ENCODE measurements at places on chromosomes 2 and 18.

DNA sequence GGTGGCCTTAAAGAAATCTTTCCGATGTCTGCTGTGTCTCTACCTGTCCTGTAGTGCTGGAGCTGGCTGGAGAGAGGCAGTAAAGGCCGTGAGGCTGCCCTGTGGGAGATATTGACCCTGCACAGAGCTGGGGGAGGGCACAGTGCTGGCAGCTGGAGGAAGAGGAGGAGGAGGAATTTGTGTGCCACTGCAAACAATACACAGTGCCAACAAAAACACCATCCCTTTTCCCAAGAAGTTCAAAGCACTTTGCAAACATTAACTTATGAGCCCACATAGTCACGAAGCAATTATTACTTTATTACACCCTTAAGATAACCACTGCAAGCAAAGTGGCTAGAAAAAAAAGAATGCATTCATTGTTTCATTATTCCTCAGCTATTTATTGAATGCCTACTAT is 45.0 kb upstream of the CYTIP start:
- DNase-seq, result no peak

- DNase-seq, result no peak
Observed at GRCh38 chr18:62186499-62186773, 420 bp downstream of the PIGN start.

DNA sequence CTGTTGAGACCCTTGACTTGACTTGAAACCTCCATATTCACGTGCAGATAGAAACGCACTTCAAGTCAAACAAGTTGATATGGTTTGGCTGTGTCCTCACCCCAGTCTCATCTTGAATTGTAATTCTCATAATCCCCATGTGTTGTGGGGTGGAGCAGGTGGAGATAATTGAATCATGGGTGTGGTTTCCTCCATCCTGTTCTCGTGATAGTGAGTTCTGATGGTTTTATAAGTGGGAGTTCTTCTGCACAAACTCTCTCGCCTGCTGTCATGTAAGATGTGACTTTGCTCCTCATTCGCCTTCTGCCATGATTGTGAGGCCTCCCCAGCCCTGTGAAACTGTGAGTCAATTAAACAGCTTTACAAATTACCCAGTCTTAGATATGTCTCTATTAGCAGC is 21.4 kb downstream of the SLC3A1 start:
- no peak for DNase-seq

GRCh38 chr2:46067501-46068305 is 229.5 kb upstream of the EPAS1 start:
- no peak for DNase-seq

DNA sequence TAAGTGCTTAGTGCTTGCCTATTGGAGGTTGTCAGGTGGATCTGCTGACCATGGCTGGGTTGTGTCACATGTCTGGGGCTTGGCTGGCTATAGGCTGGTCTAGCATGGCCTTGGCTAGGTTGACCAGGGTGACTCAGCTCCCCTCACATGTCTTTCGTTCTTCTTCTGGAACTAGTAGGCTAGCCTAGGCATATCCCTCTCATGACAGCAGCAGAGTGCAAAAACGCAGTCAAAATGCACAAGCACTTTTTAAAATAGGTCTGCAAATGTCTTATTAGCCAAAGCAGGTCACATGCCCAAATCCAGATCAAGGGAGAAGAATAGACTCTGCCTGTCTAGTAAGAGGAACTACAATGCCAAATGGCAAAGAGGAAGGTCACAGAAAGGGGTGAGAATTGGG is 179.7 kb upstream of the ACVR2A start:
- no peak for DNase-seq

DNA sequence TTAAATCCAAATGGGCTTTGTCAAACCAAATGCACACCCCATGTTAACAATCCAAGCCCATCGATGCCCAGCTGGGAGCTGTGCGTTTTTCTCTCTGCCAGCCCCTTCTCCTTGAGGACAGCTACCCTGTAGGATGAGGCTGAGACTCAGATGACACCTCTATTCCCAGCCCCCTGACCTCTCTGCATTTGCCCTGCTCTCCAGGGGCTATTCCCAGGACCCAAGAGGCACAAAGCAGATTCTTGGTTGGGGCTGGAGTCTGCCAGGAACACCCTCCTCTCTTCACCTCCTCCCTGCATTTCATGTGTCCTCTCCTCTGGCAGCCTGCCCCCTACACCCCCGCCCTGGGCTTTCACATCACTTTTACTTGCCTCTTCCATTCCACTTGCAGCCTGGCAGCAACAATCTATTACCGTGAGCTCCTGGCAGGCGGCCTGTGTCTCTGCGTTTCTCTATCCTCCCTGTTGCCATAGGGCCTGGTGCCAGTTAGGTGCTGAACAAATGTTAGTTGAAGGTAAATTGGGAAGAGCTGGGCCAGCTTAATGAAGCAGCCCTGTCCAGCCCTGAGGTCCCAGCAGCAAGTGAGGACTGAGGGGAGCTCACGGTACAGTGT is 51.8 kb downstream of the ADD2 start:
- peak; percentile 34 for DNase-seq

GRCh38 chr18:57440331-57441070 is 5.3 kb downstream of the ONECUT2 start:
- no peak for DNase-seq

GRCh38 chr2:208370881-208371633 is 35.5 kb upstream of the PTH2R start:
- DNase-seq, result no peak

DNA sequence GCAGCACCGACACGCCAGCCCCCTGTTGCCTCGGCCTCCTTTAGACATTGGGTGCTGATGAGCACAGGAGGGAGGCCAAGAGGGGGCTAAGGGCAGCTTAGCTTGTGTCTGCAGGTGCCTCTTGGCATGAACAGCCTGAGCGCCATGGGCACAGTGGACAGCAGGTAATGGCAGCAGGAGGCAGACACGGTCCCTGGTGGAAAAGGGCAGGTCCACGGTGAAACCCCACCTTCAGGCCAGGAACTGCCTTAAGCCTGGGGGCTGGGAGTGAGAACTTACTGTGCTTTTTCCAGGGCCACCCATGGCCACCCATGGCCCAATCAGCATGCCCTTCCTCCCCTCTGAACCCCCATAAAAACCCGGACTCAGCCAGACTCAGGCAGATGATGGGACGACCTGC is 633.4 kb upstream of the TMEFF2 start:
- DNase-seq, result no peak

DNA sequence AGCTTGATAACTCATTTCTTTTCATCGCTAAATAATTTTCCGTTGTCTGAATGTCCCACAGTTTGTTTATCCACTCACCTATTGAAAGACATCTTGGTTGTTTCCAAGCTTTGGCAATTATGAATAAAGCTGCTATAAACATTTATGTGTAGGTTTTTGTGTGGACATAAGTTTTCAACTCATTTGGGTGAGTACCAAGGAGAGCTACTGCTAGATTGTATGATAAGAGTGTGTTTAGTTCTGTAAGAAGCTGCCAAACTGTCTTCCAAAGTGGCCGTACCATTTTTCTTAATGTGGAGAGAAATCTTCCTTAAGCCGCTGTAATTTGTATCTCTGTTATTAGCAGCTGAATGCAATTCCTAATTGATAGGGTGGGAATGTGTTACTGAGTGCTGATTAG is 11.4 kb upstream of the CTIF start:
- no peak for DNase-seq

DNA sequence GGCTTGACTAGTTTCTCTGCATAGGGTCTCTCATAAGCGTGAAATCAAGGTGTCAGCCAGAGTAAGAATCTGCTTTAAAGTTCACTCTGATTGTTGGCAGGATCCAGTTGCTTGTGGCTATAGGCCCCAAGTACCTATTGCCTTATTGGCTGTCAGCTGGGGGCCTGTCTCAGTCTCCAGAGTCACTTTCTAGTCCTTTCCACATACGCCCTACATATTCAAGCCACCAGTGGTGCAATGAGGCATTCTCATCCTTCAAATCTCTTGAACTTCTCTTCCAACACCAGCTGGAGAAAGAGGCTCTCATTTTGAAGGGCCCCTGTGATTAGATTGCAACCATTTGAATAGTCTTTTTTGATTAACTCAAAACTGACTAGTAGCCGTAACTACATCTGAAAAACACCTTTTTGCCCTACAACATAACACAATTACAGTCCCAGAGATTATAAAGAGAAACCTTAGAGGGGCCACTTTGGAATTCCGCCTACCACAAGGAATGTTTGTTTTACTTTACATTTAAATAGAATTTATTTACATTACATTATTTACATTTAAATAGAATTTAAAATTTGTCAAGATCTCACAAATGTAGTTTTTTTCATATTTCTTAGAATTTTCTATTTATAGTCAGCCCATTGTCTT is 520.1 kb downstream of the DSC3 start:
- no peak for DNase-seq

- no peak for DNase-seq
Observed at GRCh38 chr18:49225160-49225559, 235.3 kb downstream of the DYM start.

GRCh38 chr2:240236217-240237111 is 96.0 kb upstream of the OTOS start:
- DNase-seq, result peak; percentile 43

DNA sequence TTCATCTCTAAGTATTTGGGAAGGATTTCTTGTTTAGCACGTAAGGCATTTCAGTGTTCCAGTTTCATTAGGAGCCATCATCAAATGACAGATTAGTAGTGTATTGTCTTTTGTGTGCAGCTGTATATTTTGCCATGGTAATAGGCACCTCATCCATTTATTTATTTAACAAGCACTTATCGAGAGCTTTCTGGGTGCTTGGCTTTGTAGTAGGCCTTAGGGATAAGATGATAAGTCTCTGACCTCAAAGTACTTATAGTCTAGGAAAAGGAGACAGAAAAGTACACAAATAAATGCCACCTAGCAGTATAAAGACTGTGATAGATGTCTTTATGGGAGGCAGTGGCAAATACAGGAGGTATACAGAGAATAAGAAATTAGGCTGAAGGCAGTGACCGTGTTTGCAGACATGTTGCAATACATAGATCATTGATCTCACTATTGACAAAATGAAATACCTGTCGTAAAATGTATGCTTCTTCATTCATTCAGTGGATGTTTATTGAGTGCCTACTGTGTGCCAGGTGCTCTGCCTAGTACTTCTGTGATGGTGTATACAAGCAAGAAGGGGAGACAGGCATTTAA is 265.9 kb downstream of the SETBP1 start:
- no peak for DNase-seq

GRCh38 chr2:24493713-24494112 is 2.7 kb downstream of the NCOA1 start:
- no peak for DNase-seq

DNA sequence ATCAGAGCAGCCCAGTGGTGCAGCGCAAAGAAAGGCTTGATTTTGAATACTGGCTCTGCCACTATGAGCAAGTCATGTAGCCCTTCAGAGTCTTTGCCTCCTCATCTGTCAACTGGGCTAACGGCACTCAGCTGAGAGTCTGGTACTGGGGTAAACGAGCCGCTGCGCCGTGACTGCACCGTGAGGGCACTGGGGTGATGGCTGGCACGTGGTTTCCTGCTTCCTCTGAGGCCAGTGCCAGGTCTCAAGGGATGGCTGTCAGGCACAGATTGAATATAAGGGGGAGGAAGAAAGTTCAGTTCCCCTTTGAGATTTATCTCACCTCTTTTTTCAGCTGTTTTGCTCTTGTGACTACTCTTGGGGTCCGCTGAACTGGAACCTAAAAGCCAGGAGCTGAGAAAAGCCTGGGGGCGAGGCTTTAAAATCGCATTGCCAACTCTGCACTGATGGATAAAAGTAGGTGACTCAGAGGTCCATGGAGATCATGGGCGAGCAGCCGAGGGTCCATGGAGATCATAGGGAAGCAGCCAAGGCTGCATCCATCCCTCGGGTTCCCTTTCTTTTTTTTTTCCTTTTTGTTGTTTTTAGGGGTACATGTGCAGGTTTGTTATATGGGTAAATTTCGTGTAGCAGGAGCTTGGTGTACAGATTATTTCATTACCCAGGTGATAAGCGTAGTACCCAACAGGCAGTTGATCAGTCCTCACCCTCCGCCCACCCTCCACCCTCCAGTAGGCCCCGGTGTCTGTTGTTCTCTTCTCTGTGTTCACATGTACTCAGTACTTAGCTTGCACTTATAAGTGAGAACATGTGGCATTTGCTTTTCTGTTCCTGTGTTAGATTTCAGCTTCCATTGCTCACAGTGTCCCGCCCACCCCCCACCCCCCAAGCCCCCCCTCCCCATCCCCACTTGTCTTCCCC is 114.3 kb downstream of the SPP2 start:
- DNase-seq, result no peak

GRCh38 chr18:8063733-8064132 is 496.6 kb downstream of the PTPRM start:
- no peak for DNase-seq

DNA sequence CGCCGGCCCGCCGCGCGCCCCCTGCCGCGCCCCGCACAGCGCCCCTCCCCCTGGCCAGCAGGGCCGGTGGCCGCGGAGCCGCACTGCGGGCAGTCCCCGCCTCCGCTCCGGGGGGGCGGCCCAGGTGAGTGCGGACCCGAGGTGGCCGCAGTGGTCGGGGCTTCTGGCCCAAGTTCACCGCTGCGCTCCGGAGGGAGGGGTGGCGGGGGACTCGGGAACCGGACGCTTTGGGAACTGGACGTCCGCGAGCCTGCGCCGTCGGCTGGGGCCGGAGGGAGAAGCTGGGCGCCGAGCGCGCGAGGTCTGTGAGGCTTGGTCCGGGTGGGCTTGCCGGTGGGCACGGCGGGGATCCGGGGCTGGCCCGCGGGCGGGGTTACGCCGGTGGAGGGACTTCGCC is 591 bp upstream of the LDLRAD4 start:
- DNase-seq, result no peak

- no peak for DNase-seq
Observed at GRCh38 chr2:33505966-33506365, 29.5 kb downstream of the RASGRP3 start.

- no peak for DNase-seq
Observed at GRCh38 chr2:128320192-128320905, 1.7 kb upstream of the HS6ST1 start.

DNA sequence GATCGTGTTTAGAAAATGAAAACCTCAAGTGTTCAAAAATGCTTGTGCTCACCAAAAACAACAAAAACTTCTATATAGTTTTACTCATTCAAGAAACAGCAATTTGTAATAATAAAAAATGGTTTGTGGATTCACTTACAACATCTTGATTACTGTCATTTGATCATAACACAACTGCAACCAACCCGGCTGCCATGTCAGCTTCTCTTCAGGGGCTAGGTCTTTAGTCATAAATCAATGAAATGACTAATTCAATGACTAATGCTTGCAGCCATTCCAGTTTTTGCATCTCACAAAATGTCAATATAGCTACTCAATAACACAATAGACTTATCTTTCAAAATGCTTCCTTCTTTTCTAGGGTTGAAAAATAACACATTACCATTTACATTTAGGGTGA is 128.0 kb downstream of the OLA1 start:
- no peak for DNase-seq

DNA sequence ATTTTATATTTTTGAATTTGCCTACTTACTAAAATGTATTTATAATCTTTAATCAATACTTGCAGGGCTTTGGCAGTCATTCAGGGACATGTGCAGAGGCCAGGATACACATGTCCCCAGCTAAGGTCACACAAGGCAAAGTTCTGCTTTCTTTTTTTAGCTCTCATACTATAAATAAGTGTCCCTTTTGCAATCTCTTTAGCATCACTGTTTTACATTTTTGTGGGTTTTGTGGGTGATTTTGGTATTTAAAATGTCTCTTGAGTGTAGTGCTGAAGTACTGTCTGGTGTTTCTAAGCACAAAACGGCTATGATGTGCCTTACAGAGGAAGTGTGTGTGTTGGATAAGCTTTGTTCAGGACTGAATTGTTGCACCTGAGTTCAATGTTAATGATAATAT is 309.0 kb upstream of the GULP1 start:
- DNase-seq, result no peak

- no peak for DNase-seq
Observed at GRCh38 chr2:236951830-236952475, 133.7 kb upstream of the COPS8 start.

GRCh38 chr2:179201869-179202268 is 62.8 kb downstream of the SESTD1 start:
- no peak for DNase-seq

Data from ureter (tissue), 1 donor.